HAP-1 (cell line): ENCODE measurements at places on chromosomes 6 and 20.

GRCh38 chr6:55136916-55137315, 37.4 kb upstream of the HCRTR2 start:
- DNase-seq, result no peak

DNA sequence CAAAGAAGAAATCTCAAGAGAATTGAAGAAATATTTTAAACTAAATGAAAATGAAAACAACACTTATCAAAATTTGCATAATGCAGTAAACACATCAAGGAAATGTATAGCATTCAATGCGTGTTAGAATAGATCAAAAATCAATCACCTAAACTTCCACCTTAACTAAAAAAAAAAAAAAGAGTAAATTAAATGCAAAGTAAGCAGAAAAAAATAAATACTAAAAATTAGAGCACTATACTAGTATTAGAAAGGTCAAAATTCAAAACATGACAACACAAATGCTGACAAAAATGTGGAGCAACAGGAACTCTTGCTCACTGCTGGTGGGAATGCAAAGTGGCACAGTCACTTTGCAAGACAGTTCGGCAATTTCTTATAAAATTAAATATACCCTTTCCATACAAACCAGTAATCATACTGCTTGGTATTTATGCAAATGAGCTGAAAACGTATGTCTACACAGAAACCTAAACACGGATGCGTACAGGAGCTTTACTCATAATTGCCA, 103.8 kb downstream of the KIF16B start:
- no peak for DNase-seq

- no peak for DNase-seq
Observed at GRCh38 chr20:19301843-19302242, 89.4 kb downstream of the SLC24A3 start.

DNA sequence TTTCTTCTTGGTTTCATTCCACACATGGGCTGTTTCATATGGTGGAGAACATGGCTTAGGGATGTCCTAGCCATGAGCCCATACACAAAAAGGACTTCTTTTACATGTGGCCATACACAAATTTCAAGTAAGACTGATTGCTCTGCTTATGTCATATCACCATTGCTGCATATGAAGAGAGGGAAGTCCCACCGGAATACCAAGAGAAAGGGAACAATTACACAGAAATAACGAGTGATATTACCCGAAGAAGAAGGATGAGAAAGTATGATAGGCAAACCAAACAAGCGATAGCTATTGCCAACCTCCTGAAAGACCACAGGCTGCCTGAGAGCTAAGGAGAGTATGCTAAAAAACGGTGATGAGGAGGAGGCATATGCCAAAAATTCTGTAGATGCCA, 70.5 kb upstream of the TNFRSF21 start:
- no peak for DNase-seq

GRCh38 chr6:39880594-39880993, 53.7 kb downstream of the MOCS1 start:
- no peak for DNase-seq

DNA sequence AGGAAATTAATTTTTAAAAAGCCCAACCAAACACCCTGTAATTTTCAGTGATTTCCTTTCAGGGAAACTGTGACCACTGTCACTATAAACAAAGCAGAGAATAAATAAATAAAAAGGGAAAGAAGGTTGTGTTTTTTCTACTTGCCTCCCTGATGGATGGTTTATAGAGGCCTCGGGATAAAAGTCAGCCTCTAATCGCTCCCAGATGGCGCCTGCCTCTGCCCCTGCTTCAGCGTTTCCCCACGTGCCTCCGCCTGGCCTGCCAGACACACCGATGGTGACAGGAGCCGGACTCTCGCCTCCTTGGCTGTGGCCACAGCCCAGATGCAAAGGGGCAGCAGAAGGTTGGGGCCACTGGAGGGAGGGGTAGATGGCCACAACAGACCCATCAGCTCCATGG, 327.7 kb downstream of the CDC5L start:
- no peak for DNase-seq

DNA sequence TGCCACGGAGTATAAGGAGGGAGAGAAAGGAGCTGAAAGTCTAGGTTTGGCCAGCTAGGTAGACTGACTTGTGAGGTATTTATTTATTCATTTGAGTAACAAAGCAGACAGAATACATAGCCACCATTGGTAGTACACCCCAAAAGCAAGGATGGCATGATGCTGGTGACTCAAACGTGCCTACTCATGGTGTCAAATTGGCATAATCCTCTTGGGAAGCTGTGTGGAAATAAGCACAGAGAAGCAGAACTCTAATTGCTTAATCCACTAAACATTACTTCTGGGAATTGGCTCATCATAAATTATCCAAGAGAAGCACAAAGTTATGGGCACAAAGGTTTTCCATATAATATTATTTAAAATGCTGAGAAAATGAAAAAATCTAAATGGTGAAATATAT, 2.5 kb downstream of the DEFB132 start:
- no peak for DNase-seq
